Stimulated activated CD8-positive, alpha-beta memory T cell treated with anti-CD3 and anti-CD28 coated beads, Interleukin-4, amount 100 ng/mL, for 4 hours (primary cell): ENCODE measurements at places on chromosomes 5 and 9.

DNA sequence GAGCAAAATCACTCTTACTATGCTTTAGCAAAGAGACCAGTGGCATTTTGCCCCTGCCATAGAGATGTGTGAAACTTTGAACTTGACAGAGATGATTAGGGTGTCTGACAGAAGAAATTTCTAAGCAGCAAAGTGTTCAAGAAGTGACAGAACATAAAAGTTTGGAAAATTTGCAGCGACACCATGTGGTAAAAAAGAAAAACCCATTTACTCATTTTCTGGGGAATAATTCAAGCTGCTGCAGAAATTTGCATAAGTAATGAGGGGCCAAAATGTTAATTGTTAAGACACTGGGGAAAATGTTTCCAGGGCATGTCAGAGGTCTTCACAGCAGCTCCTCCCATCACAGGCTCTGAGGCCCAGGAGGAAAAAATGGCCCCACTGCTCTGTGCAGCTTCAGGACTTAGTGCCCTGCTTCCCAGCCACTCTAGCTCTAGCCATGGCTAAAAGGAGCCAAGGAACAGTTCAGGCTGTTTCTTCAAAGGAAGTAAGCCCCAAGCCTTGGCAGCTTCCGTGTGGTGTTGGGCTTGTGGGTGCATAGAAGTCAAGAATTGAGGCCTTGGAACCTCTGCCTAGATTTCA is 6.1 kb upstream of the AP3B1 start:
- no peak for DNase-seq

GRCh38 chr5:53425687-53426511 is 54.5 kb upstream of the FST start:
- DNase-seq, result no peak

DNA sequence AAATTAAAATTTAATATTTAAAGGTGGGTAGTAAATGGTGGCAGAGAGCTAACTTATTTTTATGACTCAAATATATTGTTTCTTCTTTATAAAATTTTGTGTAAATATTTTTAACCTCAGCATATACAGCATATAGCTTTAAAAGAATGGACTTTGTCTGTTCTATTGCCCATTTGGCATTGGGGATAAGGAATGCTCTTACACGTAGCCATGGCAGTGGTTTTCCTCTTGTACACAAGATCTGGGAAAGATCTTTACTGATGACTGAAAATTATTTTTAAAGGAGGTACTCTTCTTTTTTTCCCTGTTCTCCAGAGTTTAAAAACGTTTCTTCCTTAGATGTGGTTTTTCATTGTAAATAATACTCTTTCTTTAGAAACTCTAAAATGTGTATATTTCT is 75.0 kb downstream of the PBX3 start:
- no peak for DNase-seq

GRCh38 chr5:142522983-142523382 is 162.9 kb downstream of the FGF1 start:
- DNase-seq, result no peak
